ENCODE measurements at places on chromosomes 1 and 21.
A peak's percentile ranks its signal among the peaks of the same experiment; 100 is the strongest.

DNA sequence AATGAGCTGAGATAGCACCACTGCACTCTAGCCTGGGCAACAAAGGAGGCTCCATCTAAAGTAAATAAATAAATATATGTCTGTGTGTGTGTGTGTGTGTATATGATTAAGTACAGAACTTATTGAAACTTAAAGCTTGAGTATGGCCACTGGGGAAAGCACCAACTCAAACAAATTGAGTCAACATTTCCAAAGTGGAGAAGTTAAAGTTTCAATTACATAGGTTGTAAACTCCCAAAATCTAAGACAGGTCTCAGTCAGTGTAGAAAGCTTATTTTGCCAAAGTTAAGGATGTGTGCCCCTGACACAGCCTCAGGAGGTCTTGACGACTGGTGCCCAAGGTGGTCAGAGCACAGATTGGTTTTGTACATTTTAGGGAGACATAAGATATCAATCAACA lies 458.9 kb upstream of the RGS18 start:
- no peak for DNase-seq

- DNase-seq: peak; percentile 43
Measured at GRCh38 chr1:89631816-89632656, 884 bp upstream of the LRRC8C start.

GRCh38 chr1:62435231-62436038 lies 1.4 kb upstream of the USP1 start:
- DNase-seq: peak; percentile 31

GRCh38 chr1:201260648-201261311 lies 22.5 kb upstream of the PKP1 start:
- no peak for DNase-seq

- no peak for DNase-seq
Measured at GRCh38 chr1:16383888-16384287, 16.8 kb downstream of the SZRD1 start.

- DNase-seq: no peak
Measured at GRCh38 chr1:60965280-60965854, 117.0 kb upstream of the NFIA start.

DNA sequence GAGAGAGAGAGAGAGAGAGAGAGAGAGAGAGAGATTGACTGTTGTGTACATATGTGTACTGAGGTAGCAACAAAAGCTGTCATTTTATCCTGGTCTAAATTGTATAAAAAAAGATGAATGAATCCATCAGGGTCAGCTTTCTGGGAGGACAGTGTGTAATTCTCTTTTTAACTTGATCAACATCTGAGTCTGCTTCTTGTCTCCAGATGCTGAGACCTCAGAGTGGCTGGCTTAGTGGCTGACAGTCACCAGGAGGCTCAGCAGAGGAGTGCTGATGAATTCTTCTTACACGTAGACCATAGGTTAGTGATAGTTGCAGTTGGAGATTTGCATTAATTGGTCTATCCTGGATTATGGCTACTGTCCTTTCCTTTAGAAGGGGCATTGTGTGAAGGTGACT lies 28.5 kb upstream of the PLXNA2 start:
- no peak for DNase-seq

DNA sequence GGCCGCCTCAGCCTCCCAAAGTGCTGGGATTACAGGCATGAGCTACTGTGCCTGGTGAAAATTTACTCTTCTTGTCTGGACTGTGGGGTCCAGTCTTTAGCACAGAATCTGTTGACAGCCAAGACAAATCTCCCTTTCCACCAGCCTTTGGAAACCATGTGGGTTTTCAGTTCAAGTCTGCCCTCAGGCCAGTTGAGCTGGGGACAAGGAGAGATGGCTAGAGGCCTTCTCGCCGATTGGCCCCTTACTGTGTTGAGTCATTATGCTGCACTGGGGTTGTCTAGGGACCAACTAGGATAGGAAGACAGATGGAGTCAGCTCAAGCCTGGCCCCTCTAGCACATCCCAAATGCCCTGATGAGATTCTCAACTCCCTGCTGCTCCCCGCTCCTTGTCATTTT lies 8.6 kb upstream of the NKAIN1 start:
- DNase-seq: peak; percentile 70

DNA sequence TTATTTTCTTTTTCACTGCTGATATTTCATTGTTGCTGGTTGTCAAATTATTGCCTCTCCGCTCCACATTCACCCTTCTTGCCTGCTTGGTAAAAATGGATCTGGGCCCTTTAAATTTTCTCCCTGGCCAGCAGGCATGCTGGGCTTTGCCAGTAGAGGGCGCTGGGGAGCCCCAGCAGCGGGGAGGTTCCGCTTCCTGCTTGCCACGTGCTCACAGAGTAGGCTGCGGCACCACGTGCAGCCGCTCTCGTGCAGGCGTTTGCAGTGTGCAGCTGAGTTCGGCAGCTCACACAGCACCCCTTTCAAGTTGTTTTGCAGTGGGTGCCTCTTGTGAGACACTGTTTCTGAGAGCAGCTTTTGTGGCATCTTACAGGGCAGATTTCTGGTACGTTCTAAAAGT lies at the start of gene ACTL8:
Gene ACTL8 (plus strand): TSS at position 214 of the 400 bp plus-strand sequence. CDS start 67,676 bp downstream, outside the sequence.
- no peak for DNase-seq

DNA sequence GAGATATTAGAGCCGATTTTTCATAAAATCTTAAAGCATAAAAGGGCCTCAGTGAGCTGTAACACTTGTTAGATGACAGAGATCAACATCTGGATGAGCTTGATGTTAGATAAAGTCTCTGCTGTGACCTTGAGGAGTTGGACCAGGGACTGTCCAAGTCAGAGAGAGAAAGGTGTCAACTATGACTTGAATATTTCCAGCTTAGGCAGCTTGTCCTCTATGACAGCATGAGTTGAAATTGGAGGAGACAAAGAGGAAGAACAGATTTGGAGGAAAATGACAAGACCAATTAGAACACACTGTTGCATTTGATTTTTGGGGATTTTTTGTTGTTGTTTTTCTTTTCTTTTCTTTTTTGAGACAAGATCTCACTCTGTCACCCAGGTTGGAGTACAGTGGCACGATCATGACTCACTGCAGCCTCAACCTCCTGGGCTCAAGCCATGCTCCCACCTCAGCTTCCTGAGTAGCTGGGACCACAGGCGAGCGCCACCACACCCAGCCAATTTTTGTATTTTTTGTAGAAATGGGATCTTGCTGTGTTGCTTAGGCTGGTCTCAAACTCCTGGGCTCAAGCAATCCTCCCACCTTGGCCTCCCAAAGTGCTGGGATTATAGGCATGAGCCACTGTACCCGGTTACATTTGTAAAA lies 35.3 kb upstream of the CLIC4 start:
- DNase-seq: no peak

DNA sequence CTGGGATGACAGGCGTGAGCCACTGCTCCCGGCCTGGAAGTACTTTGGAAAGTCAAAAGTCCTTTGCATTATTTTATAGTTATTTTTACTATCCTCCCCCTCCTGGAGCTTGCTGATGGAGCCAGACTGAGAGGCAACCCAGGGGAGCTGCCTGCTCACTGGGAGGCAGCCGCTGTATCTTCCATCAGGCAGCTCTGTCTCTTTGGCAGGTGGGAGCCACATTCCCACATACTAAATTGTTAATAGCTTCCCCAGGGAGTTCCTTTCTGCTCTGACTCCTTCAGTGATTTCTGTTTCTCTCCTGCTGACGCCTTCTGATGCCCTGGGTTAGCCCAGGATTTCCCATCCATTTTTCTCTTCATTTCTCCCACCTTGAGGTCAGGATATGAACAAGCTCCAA lies 4.9 kb upstream of the OPRD1 start:
- no peak for DNase-seq

DNA sequence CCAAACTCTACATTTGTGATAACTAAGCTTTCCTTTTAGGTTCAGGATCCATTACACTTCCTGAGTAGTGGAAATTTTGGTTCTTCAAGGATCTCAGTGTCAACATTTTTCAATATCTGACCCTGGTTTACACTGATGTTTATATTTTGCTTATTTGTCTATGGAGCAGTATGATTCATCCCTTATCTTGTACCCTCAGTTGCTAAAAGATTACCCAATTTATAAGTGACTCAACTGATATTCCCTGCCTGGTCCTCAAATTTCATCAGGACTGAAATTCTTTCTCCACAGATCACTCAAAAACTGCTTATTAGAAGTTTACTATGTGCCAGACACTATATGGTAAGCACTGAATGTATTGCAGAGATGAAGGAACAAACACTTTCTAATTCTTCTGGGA lies 139.1 kb upstream of the CHRM3 start:
- no peak for DNase-seq

DNA sequence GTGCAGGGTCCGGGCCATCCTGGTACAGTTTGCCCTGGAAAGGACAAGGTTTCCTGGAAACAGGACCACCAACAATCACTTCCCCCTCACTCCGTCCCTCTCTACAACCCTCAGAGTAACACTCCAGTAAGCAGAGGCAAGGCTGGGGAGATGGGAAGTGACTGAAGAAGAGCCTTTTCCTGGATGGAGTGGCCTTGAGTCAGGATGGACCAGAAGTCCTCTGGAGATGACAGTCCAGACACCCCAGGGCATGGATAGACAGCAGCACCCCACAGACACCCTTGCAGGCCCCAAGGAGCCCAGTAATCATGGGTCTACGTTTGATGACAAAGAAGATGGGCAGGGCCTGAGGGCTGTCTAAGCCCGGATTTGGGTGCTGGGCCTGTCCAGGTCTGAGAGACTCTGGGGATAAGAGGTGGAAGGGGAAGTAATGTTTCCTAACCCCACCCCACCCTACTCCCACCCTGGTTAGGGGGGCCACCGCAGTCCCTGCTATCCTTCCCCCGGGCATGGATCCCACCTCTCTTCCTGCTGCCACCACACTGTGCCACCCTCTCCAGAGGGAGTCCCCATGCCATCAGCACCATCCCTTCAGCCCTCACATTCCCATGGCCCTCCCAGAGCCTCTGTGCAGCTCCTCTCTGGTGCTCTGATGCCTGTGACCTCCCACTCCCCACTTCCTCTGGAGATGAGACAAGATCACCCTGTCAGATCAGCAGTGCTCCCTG lies 7.2 kb upstream of the S100A8 start:
- DNase-seq: no peak

DNA sequence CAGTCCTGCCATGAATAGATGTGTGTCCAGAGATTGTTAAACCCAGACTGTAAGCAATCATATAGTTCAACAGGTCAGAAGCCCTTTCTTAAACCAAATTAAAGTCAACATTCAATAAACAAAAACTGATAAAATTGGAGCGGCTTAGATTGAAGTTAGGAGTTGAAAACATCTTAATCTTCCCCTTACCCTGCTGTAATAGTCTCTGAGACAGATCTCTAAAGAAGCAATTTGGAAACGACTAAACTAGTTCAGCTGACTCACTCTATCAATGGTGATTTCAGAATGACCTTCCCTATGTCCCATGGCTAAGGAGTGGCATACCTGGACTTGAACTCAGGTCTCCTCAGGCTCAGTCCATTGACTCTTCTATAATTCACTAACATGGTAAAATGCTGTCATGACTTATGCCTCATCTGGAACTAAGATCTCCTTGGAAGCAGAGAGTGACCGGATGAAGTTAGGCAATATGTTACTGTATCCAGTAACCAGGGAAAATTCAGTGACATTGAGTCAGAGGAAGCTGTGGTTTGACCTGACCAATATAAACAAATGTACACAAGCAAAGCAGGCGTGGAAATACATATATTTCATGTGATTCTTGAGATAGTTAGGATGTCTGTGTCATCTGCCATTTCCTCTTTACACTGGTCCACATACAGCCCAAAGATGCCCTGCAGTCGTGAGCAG lies 30.1 kb downstream of the SGIP1 start:
- DNase-seq: no peak

DNA sequence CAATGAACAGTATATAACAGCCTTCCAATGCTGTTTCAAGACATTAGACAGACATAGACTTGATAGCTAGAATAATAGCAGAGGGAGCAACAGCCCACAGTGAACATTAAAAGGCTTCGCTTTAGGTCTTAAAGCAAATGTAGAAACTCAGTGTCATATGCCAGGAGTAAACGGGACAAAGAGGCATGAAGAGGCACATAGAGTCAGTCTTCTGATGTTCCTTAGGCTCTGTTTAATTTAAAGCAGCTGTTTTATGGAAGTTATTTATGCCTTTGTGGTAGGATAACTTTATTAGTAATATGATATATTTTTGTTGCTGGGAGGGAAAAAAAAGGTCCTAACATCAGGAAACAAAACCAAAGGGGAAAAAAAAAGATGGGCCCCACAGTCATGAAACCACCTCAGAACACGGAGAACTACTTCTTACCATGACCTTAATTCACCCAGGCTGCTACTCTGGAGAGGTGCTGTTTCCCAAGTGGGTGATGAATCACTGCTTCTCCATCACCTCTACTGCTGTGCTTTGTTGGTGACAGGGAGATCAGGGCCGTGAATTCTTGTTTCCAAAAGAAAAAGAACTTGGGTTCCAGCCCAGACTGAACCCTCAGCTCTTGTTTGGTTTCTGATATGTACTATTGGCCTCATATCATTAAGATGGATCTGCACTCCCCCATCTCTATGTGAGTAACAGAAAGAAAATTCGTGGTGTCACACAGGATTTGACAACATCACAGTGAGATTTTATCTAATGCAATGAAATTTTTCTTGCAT lies 616.9 kb downstream of the KIF26B start:
- DNase-seq: no peak

DNA sequence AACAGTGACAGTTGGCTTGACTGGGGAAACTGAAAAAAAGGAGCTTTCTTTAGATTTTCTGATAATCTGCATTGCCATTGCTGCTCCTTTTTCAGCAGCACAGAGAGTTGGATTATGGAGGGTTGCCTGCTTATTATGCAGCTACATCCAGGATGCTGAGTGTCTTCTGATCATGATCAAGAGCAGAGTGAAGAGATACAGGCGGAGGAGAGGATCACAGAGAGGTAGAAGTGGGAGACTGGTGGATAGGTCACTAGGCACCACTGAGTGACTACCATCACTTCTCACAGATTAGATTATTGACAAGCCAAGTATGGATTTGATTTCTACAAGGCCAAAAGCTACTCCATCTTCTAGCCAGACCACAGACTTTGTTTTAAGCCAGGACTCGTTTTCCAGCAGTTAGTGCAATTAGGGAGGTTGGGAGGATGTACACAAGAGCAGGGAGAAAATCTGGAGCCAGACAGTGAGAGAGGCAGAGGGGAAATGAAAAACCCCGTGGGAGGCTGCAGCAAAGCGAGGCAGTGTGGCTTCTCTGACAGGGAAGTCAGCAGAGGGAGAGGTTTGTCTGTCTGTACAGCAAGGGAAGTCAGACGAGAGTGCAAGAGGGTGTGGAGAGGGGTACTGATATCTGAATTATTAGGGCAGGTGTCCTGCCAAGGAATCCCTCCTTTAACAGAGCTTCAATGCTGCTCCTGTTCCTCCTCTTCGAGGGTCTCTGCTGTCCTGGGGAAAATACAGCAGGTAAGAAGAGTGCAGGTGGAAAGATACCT lies at the start of gene CD1E:
Gene CD1E (plus strand): TSS at position 592 of the 773 bp plus-strand sequence. CDS start 95 bp downstream, at position 687.
- DNase-seq: no peak

Data from ELF-1 (cell line).